ENCODE measurements at places on chromosomes 7 and 10.

- DNase-seq: peak; percentile 17
These were observed 306.0 kb downstream of the TFEC start for GRCh38 chr7:115724400-115725056.

DNA sequence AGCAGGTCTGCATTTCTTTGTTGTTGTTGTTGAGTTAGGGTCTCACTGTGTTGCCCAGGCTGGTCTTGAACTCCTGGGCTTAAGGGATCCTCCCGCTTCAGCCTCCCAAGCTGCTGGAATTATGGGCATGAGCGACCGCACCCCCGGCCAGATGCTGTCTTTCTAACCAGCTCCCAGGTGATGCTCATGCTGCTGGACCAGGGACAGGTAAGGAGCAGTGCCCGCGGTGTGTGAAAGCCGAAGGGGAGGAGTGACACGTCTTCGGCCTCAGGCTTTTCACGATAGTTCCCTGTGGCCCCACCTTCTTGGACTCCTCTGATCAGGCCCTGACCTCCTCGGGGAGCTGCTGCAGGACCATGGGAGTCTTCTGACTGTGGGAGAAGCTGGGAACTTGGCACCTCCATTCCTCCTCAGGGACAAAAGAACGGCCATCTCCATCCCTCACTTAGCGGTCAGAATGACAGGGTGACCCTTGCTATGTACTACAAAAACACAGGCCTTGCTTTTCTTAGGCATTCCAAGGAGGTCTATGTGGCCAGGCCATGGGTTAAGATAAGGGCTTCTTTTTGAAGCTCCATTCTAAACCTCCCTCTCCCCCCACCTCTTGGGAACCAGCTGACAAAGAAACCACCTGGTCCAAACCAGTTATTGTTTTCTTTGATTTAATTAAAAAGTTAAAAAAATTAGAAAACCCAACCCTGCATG, 5.5 kb downstream of the SFRP5 start:
- no peak for DNase-seq

DNA sequence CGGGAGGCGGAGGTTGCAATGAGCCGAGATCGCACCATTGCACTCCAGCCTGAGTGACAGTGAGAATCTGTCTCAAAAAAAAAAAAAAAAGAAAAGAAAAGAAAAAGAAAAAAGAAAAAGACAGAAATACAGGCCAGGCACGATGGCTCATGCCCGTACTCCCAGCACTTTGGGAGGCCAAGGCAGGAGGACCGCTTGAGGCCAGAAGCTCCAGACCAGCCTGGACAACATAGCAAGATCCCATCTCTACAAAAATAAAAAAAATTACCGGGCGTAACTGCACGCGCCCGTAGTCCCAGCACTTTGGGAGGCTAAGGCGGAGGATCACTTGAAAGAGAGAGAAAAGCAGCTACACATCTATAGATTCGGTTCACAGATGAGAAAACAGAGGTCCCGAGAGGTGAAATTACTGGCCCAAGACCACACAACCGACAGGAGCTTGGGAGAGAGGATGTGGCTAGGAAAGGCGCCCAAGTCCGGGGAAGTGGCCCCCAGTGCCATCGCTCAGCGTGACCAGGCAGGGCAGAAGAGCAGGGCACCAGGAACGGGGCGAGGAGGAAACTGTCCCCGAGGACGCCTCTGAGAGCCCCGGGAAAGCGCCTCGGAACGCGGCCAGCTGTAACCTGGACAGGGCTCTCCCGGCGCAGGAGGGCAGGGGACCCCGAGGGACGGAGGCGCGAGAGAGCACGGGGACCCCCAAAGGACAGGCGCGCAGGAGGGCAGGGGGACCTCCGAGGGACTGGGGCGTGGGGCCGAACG, 612 bp downstream of the SNX8 start:
- peak; percentile 33 for DNase-seq

DNA sequence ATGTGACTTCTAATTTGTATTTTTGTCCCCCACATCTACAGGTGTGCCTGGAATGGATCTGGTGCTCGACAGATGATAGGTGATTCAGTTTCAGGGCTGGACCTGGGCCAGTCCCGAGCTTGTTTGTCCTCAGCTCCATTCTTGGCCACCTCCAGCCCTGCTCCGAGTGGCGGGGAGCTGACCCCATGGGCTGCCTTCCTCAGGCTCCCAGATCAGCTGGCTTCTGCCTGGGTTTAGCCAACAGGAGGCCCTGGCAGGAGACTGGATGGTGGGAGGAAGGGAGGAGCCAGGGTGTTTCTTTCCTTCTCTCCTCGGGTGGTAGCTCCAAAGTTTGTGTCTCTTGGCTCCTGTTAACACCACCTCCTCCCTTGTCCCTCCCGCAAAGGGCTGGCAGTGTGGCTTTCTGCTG, 75.2 kb downstream of the CDH23 start:
- no peak for DNase-seq

GRCh38 chr10:114403541-114404161, 651 bp downstream of the AFAP1L2 start:
- DNase-seq: peak; percentile 63

- no peak for DNase-seq
These were observed 144.6 kb downstream of the DNAJB6 start for GRCh38 chr7:157481389-157481788.

- peak; percentile 35 for DNase-seq
These were observed 1.7 kb upstream of the CTNNA3 start for GRCh38 chr10:67697724-67698131.

- DNase-seq: no peak
These were observed 2.6 kb downstream of the ZNF655 start for GRCh38 chr7:99560834-99561736.

DNA sequence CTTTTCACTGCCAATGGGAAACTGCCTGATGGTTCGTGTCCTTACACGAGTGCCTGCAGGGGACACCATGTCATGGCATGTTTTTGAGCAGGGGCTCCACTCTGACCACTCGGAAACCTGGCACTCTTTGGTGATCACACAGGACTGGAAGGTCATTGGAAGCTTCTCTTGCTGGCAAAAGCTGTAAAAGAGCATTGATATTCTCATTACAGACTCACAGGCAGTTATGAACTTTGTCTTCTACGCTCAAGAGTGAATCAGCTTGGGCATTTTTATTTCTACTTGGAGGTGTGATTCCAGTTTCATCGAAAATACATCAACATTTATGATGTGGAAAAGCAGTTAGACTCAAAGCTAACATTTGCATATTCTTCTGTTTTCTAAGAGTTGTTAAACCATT, 238.7 kb downstream of the THSD7A start:
- DNase-seq: no peak

DNA sequence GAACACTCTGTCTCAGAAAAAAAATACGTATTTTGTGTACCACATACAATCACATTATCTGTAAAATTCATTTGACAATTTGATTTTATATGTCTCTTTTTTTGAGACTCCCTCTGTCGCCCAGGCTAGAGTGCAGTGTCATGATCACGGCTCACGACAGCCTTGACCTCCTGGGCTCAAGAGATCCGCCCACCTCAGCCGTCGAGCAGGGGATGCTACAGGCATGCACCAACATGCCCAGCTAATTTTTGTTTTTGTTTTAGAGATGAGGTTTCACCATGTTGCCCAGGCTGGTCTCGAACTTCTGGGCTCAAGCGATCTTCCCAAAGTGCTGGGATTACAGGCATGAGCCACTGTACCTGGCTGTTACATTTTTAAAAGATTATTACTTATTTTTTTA, 11.6 kb upstream of the BAZ1B start:
- no peak for DNase-seq

- no peak for DNase-seq
These were observed 72.4 kb upstream of the KDM7A start for GRCh38 chr7:140249036-140249806.

GRCh38 chr10:91335147-91335546, 75.0 kb upstream of the HECTD2 start:
- no peak for DNase-seq

GRCh38 chr10:124088915-124089314, 4.5 kb downstream of the CHST15 start:
- DNase-seq: no peak

DNA sequence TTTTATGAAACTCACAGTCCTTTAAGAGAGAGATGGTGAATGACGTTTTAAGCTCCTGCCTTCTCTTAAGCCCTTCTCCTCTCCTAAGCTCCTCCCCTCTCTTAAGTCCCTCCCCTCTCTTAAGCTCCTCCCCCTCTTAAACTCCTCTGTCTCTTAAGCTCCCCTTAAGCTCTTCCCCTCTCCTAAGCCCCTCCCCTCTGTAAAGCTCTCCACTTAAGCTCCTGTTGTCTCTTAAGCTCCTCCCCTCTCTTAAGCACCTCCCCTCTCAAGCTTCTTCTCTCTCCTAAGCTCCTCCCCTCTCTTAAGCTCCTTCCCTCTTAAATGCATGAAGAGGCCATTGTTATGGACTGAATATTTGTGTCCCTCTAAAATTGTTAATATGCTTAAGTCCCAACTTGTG, 1180.6 kb upstream of the AUTS2 start:
- DNase-seq: no peak

DNA sequence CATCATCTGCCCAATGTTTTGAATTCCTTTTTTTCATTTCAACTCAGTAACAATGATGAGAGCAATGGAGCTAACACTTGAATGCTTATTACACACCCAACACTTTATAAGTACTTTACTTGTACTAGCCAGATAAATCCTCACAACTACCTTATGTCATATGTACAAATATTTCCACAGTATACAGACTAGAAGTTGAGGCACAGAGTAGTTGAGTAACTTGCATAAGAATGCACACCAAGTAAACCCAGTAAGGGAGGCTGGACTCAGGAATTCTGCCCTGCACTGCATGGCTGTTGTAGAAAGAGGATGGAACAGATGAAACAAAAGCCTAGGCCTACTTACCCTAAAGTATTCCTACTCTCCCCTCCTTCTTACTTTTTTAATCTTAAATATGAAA, 15.8 kb downstream of the DPY19L1 start:
- no peak for DNase-seq

DNA sequence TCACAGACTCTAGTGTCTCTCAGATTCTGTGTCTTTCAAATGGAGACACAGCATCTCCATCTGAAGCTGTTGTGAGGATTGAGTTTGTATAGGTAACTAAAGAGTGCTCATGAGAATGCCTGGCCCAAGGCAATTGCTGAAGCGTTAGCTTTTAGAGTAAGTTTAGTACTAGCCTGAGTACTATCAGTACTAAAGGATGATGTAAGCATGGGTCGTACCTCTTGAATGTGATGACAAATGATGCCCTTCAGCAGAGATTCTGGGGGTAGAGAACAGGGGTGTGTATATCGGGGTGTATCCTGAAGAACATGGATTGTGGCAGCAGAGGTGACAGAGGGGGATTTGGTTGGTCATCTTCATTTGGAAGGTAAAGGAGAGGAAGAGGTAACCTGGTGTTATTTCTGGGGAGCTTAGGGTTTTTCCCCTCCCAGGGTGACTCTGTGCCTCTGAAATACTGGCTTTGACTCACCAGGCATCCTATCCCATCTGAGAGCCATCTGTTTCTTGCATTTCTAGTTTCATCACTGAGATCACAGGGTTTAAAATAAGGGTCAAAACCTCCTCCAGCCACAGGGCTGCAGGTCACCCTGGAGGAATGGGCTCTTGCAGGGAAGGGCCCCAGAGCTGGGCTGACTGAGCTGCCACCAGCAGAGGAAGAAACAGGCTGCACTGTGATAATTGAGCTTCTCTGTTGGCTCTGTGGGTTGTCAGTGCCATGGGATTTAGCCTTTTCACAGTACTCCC, 756.0 kb downstream of the KCNMA1 start:
- no peak for DNase-seq

- no peak for DNase-seq
These were observed 2.1 kb downstream of the DNAJC9 start for GRCh38 chr10:73244866-73245477.

- DNase-seq: no peak
These were observed 493.0 kb downstream of the KCNMA1 start for GRCh38 chr10:77144656-77145055.

DNA sequence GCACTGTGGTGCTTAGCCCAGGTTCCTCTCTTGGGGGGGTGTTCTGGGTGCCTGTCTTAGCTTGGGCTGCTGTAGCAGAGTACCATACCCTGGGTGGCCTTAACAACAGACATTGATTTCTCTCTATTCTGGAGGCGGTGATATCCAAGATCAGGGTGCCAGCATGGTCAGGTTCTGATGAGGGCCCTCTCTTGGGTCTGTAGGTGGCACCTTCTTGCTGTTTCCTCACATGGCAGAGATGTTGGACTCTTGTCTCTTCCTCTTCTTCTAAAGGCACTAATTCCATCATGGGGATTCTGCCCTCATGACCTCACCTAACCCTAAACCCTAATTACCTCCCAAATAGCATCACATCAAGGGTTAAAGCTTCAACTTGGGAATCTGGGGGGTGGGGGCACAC, 19.9 kb upstream of the CRHR2 start:
- no peak for DNase-seq

DNA sequence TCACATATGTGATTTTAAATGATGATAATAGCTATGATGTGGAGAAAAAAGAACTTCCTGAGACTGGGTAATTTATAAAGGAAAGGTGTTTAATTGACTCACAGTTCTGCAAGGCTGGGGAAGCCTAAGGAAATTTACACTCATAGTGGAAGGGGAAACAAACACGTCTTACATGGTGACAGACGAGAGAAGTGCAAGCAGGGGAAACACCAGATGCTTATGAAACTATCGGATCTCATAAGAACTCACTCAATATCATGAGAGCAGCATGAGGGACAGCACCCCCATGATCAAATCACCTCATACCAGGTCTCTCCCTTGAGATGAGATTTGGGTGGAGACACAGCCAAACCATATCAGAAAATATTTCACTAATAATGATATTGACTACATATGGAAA, 4.1 kb upstream of the LIPN start:
- no peak for DNase-seq

GRCh38 chr7:92788559-92789183, 47.7 kb downstream of the CDK6 start:
- no peak for DNase-seq

GRCh38 chr7:26441002-26441521, 149.4 kb downstream of the SNX10 start:
- DNase-seq: no peak

- DNase-seq: no peak
These were observed 18.7 kb downstream of the RTKN2 start for GRCh38 chr10:62249957-62250356.

GRCh38 chr10:56836659-56837058, 475.6 kb upstream of the ZWINT start:
- no peak for DNase-seq

DNA sequence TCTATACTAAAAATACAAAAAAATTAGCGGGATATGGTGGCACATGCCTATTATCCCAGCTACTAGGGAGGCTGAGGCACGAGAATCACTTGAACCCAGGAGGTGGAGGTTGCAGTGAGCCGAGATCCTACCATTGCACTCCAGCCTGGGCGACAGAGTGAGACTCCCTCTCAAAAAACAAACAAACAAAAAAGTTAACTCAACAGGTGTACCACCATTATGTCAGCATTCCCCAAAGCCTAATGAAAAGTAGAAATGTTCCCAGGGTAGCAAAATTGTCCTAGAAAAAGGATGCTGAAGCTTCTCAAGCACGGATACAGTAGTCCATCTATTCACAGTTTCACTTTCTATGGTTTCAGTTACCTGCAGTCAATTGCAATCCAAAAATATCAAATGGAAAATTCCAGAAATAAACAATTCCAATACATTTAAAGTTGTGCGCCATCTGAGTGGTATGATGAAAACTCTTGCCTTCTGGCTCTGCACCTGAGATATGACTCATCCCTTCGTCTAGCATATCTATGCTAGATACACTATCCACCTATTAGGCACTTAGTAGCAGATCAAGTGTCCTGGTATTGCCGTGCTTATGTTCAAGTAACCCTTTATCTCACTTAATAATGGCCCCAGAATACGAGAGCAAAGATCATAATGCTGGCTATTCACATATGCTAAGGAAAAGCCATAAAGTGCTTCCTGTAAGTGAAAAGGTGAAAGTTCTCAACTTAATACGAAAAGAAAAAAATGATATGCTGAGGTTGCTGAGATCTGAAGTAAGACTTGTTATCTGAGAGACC, 37.2 kb upstream of the SLC35G1 start:
- no peak for DNase-seq
